Muscle of leg (tissue), 16 donors: ENCODE measurements at places on chromosomes 2 and 18. TPM values are rescaled to one million over a fixed set of nuclear protein-coding genes. Genes with fewer than 3 reads are reported as not detected.

M1AP gene
- total RNA-seq = 0.18 TPM

KLHL41 gene
- total RNA-seq = 2,102 TPM

- no peaks in the 10 kb centered on the region for H3K27me3 ChIP-seq
- H3K4me1 ChIP-seq = no peaks in the 10 kb centered on the region
- DNase-seq = peak; percentile 56
- peaks cover 10% of the 10 kb centered on the region for H3K36me3 ChIP-seq
Measured at GRCh38 chr2:43399515-43400264, 173.3 kb upstream of the ZFP36L2 start.

DNA sequence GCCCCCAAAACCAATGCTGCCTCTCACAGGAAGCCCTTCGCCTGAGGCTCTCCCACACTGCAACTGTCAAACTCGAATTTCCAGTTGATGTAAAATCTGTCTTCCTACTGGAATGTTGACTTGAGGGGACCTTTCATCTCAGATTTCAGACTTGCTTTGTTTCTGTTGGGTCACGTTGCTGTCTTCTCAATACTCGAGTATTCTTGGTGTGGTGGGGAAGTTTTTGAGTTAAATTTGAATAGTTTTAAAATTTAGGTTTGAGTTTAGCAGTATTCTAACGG, 50.8 kb downstream of the AGAP1 start:
- H3K36me3 ChIP-seq = no peaks in the 10 kb centered on the region
- no peak overlapping the region for H3K4me3 ChIP-seq
- no peak overlapping the region for H3K27ac ChIP-seq
- H3K27me3 ChIP-seq = no peaks in the 10 kb centered on the region

- H3K27me3 ChIP-seq = no peaks in the 10 kb centered on the region
- H3K4me1 ChIP-seq = no peaks in the 10 kb centered on the region
- DNase-seq = no peak
- no peaks in the 10 kb centered on the region for H3K36me3 ChIP-seq
Measured at GRCh38 chr2:163266772-163267171, 428.2 kb upstream of the KCNH7 start.

- peaks cover 30% of the 10 kb centered on the region for H3K4me1 ChIP-seq
- peaks cover 51% of the 10 kb centered on the region for H3K36me3 ChIP-seq
- H3K27ac ChIP-seq = peak overlapping the region; percentile 43
- H3K4me3 ChIP-seq = peak overlapping the region; percentile 76
- no peaks in the 10 kb centered on the region for H3K27me3 ChIP-seq
Measured at GRCh38 chr2:218270721-218271486, 585 bp downstream of the PNKD start.
